Activated naive CD4-positive, alpha-beta T cell treated with anti-CD3 and anti-CD28 coated beads, Interleukin-2, amount 10 ng/mL, durations not matched to agents 7 days and 5 days (primary cell): ENCODE measurements at places on chromosomes 3 and 15.

GRCh38 chr3:59285560-59285959, 235.7 kb upstream of the CFAP20DC start:
- DNase-seq, result no peak
- H3K4me3 ChIP-seq, result no peak overlapping the region
- no peaks in the 10 kb centered on the region for H3K4me1 ChIP-seq
- no peaks in the 10 kb centered on the region for H3K36me3 ChIP-seq
- H3K27me3 ChIP-seq, result no peaks in the 10 kb centered on the region

- DNase-seq, result peak; percentile 23
- H3K27ac ChIP-seq, result no peak overlapping the region
- H3K4me3 ChIP-seq, result no peak overlapping the region
- no peaks in the 10 kb centered on the region for H3K4me1 ChIP-seq
Observed at GRCh38 chr3:22960105-22960984, 242.8 kb upstream of the UBE2E2 start.

- no peak overlapping the region for H3K4me3 ChIP-seq
- H3K4me1 ChIP-seq, result peaks cover 24% of the 10 kb centered on the region
- H3K27me3 ChIP-seq, result no peaks in the 10 kb centered on the region
Observed at GRCh38 chr3:183875411-183875810, 9.3 kb downstream of the PARL start.

GRCh38 chr15:81279621-81280485, 44.1 kb downstream of the STARD5 start:
- peaks cover 21% of the 10 kb centered on the region for H3K36me3 ChIP-seq
- peaks cover 44% of the 10 kb centered on the region for H3K4me1 ChIP-seq
- no peak overlapping the region for H3K4me3 ChIP-seq
- peaks cover 3% of the 10 kb centered on the region for H3K27me3 ChIP-seq
- peak overlapping the region; percentile 8 for H3K27ac ChIP-seq
